EL (cell line): ENCODE measurements at places on chromosomes 5 and 9.
A peak's percentile ranks its signal among the peaks of the same experiment; 100 is the strongest.

DNA sequence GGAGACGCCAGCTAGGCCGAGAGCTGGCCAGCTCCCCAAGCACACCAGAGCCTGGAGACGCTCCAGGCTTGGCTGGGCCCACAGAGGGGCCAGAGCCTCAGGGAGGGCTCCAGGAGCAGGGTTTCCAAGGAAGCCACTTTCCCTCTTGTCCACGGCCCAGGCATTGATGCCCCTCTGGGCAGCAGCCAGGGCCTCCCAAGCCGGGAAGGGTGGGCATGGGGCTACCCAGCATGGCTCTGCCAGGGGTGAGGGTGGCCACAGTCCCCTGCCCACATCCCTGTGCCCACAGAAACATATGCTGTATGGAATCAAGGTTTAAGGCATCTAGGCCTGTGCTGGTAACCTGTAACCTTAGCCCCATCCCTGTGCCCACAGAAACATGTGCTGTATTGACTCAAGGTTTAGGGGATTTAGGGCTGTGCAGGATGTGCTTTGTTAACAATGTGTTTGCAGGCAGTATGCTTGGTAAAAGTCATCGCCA is 1.5 kb upstream of the DPP7 start:
- no peak for DNase-seq

DNA sequence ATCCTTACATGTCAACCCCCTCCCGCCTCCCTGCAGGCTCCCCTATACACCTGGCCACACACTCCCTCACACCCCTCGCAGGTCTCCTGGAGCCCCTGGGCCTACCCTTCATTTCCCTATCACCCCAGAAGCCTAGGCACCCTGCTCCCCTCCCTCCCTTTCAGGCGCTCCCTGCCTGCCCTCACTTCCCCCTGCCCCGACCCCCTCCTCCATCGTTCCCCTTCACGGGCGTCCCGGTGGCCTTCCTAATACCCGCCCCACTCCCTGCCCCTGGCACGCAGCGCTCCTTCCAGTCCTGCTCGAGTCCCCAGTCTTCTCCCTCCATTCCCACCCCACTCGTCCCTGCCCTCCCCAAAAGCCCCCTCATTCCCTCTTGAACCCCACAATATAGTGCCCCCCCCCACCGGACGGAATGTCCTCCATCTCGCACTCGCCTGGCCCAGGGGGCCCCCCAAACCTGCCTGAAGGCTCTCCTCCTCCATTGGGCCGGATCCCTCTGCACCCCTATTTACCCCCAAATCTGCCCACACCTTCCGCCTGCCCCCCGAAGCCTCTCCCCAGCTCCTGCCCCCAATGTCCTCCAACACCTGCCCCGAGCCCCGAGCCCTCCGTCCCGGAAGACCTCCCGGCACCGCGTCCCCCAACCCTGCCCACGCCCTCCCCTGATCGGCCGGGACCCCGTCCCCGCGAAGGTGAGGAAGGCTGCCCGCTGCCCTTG is 746 bp downstream of the STRBP start:
- DNase-seq: no peak

- no peak for DNase-seq
These were observed 198.0 kb upstream of the MVB12B start for GRCh38 chr9:126128494-126129142.

GRCh38 chr9:114276908-114277821 is 45.7 kb upstream of the ORM1 start:
- peak; percentile 95 for DNase-seq

DNA sequence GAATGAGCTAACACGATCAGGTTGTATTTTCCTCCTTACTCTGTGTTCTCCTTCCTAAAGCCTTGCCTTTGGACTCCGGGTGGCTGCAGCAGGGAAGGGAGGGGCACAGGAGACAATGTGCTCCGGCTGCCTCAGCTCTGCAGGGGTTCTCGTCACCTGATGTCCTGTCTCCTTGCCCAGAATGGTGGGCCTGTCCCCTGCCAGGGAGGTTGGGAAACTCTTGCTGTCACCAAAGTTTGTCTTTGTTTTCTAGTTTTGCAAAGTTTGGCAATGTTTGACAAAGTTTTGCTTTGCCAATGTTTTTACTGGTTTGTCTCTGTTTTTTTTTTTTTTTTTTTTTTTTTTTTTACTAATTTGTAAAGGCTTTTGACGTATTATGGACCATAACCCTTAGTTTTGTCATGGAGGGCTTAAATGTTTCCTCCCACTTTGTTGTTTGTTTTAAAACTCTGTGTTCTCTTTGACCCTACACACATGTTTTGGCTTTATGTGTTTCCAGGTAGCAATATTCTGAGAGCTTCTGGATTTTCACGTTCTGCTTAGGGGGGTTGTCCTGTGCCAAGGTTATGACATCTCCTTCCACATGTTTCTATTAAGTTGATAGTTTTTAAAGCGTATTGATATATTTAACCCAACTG is 49.3 kb downstream of the GADD45G start:
- no peak for DNase-seq

DNA sequence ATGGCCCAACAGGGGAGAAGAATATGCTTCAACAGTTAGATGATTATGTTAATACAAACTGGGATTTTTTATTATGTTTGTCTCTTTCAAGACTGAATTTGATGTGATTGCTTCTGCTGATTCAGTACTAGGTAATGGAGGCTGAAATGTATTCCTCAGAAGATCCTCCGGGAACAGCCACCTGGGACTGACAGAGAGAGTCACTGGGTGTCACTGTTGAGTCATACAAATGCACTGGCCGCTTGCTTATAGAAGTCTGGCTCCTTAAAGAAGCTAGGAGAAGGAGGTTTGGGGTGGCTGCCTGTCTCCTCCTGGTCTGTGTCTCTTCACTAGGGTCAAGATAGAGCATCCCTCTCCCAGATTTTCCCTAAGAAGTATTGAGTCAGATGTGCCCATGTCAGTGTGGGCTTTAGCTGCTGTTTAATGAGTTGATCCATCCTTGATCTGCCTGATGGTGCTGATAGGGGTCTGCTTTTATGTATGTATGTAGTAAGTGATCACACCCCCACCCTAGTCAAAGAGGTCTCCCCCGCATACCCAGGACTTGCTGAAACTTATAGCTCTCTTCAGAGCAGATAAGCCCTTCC is 773.4 kb downstream of the BRINP1 start:
- DNase-seq: peak; percentile 67

GRCh38 chr9:89488131-89488530 is 9.8 kb downstream of the SEMA4D start:
- no peak for DNase-seq
